ENCODE measurements at places on chromosomes 7 and 10.

- no peak for DNase-seq
Observed at GRCh38 chr10:12445701-12446334, 96.5 kb downstream of the CAMK1D start.

DNA sequence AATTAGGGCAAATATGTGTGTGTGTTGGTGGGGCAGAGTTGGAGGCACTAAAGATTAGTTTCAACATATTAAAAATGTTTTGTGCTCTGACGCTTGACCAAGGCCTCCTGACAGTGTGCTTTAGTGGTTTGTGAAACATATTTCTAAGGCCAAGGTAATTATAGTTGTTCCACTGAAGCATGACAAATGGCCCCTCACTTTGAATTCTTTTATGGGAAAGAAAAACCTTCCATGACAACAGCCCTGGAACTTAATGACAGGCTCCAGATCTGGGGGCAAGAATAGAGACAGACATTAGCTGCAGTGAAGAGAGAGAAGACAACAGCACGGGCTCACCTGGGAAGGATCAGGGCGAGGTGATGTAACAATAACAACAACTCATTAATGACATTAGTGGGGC is 155.8 kb downstream of the CHN2 start:
- no peak for DNase-seq

- DNase-seq: no peak
Observed at GRCh38 chr7:129576138-129576537, 35.4 kb upstream of the NRF1 start.

DNA sequence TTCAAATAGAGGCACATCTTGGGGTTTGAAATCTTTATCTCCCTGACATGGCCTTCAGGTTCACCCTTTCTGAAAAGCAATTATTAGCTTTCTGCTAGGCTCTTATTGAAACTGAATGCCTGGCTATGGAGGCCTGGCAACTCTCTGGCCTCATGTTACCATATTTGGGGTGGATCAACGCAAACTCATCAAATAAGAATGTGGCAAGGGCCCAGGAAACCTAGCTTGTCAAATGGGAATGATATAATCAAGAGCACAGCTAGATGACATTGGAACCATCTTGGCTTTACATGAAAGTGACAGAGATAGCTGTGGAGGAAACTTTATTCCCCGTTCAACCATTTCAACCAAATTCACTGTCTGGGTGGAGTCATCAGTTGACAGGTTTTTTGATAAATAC is 202.8 kb upstream of the SMIM30 start:
- DNase-seq: no peak

DNA sequence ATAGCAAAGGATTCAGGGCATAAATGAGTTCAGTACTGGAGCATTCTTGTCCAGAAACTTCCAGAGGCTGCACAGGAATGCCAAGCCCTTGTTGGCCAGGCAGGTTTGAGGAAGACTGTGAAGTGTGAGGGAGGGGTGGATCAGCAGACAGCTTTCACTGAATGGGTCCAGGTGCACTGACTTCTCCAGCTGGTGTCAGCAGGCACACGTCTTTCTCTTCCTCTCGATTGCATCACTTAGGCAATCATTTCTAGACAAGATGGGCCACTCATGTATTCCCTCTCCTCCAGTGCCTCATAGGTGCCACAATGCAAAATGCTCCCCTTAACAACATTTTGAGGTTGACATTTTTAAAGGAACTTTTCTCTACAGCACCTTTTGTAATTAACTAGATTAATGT is 15.6 kb upstream of the PLEKHS1 start:
- no peak for DNase-seq

DNA sequence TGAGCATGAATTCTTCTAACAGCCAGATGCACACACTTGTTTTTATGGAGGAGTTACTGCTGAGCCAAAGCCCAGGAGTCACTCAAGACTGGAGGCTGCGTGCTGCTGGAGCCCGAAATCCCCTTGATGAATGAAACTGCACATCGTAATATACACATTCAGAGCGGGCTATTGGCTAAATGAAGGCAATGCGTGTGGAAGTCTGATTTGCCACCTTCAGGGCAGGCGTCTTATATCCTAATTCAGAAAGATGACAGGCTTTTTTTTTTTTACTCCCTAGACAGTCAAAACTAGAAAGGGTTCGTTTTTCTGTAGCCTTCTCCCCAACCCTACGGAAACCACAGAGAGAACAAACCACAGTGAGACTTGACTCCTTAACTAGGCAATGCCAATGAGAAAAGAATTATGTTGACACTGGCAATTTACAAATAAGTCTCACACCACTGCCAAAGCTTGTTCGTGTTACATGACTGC is 227.2 kb upstream of the KLF14 start:
- DNase-seq: peak; percentile 47

GRCh38 chr10:70588859-70589570 is 13.5 kb downstream of the PRF1 start:
- DNase-seq: no peak

- no peak for DNase-seq
Observed at GRCh38 chr7:100061518-100062193, 12.1 kb downstream of the ZSCAN21 start.

- no peak for DNase-seq
Observed at GRCh38 chr7:32507414-32507813, 12.1 kb downstream of the AVL9 start.

- DNase-seq: no peak
Observed at GRCh38 chr7:155340721-155341120, 43.0 kb downstream of the INSIG1 start.

GRCh38 chr10:26556748-26557640 is 118.9 kb downstream of the APBB1IP start:
- no peak for DNase-seq

DNA sequence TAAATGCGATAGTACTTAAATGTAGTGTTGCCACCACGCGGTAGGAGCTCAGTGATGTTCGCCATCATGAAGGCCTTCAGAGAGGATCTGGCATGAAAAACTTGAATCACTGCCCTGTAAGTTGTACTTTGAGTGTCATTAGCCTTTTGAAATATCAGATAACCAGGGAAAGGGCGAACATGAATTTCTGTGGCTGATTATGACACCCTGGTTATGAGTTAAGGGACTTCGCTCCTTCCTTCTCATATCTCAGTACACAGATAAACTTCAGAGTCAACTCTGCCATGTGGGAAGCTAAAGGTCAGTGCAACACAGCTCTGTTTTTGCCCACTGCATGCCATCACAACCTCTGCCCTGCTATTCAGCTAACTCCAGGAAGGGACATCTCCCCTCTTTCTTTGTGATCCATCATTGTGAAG is 8.9 kb upstream of the ACSL5 start:
- DNase-seq: no peak

DNA sequence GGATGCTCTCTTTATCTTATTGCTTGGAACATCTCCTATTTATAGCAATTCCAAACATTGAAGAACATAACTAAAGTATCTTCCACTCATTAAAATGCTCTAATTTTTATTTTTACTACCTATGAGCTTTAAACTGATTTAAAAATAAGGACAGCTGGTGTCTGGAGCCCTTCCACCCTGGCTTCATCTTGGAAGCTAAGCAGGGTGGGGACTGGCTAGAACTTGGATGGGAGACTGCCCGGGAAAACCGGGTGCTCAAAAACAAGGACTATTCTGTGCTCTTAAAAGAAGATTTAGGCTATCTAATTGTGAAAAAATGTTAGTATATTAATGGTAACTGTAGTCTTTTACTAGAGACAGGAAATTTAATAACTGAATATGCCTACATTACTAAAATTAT is 69.2 kb downstream of the ARMC3 start:
- DNase-seq: no peak

- no peak for DNase-seq
Observed at GRCh38 chr7:36792421-36792820, 68.1 kb upstream of the AOAH start.

- no peak for DNase-seq
Observed at GRCh38 chr7:143900230-143900766, 1.7 kb downstream of the TCAF1 start.

GRCh38 chr10:42482411-42482810 is 156.0 kb downstream of the ZNF33B start:
- no peak for DNase-seq

- no peak for DNase-seq
Observed at GRCh38 chr7:104964626-104965236, 49.3 kb upstream of the KMT2E start.

GRCh38 chr10:21238044-21238443 is 287.4 kb downstream of the SKIDA1 start:
- DNase-seq: no peak

- DNase-seq: no peak
Observed at GRCh38 chr10:21524526-21525366, 736 bp downstream of the SKIDA1 start.

GRCh38 chr7:105839266-105839665 is 37.1 kb downstream of the ATXN7L1 start:
- no peak for DNase-seq
